ENCODE measurements at places on chromosomes 4 and X.

- no peak for DNase-seq
Observed at GRCh38 chr4:138912704-138913340, 102.8 kb upstream of the NOCT start.

DNA sequence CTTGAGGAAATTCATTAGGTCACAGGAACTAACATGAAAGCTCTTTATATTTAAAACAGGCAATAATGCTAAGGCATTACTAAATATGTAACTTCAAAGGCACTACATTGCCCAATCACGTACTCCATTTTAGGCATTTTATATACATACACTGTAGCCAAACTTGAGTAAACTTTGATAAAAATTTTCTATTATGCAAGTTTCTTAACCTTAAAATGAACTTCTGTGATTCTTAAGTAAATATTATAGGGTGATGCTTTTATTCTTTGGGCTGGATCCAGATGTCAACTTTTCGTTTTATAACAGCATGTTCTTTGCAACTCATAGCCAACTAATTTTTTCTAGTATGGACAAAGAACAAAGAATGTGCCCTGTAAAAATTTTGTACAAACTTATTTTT is 28.3 kb upstream of the MAP9 start:
- no peak for DNase-seq

- peak; percentile 73 for DNase-seq
Observed at GRCh38 chr4:88027611-88028608, 20.5 kb downstream of the PKD2 start.

GRCh38 chr4:79227860-79228259 is 98.0 kb downstream of the NAA11 start:
- DNase-seq: no peak

DNA sequence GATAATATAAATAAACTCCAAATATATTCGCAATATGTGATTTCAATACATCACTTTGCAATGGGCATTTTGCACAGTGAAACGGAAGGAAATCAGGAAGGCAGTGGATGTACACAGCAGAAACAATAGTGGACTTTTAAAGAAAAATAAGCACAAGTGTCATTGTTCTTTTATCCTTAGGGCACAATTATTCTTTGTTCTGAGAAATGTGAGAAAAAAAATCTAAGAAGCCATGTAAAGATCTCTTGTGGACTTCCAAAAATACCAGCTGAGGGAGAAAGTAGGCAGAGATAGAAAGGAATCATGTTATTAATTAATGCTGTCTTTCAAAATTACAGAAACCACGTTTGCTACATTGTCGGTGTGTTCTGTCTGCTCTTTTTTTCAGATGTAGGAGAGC is 17.6 kb upstream of the PRRG1 start:
- no peak for DNase-seq

DNA sequence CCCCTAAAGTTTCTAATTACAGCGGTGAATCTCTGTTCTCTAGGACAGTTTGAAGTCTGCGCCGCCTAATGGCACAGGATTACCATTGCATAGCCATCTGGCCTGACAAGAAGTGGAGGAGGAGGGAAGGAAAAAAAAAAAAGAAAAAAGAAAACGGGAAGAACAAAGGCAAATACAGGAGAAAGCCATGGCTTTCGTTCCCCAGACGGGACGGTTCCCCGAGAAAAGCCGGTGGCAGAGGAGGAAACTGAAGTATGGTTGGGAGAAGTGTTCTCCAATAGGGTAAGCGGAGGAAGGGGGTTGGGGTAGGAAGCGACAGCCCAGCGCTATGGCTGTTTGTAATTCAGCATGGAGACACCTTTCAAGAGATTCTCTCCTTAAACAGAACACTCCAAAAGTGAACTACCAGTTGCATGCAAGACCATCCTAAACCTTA is 80.8 kb downstream of the HMGN5 start:
- DNase-seq: peak; percentile 10

DNA sequence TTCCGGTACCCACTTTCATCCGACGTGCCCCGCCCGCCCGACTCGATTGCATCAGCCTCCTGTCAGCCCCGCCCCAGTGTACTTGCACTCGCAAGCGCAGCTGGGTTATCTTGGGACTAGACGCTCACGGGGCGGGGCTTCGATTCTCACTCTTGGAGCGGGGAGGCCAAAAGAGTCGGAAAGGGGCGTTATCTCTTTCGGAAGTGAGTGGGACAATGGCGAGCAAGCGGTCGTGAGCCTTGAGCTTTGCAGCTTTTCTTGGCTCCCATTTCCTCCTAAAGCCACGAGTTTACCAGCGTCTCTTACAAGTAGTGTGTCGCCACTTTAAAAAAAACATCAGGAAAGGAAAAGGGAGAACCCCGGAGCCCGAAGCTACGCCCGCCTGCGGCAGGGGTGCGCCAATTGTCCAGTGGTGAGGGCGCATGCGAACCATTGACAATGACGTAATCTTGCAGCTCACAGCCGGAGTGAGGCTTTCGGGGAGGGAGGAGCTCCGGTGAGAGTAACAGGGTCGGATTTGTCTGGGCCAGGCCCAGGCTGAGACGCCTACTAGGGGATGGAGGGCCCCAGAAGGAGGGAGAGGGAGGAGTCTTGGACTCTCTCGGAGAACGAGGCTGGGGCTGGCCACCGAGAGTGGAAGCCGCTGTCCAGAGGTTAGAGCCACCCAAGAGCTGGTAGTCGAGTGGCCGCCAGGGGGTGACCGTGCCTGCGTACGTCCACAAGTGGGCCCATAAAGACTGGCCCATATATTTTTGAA is 109.5 kb downstream of the GNL3L start:
- peak; percentile 93 for DNase-seq

DNA sequence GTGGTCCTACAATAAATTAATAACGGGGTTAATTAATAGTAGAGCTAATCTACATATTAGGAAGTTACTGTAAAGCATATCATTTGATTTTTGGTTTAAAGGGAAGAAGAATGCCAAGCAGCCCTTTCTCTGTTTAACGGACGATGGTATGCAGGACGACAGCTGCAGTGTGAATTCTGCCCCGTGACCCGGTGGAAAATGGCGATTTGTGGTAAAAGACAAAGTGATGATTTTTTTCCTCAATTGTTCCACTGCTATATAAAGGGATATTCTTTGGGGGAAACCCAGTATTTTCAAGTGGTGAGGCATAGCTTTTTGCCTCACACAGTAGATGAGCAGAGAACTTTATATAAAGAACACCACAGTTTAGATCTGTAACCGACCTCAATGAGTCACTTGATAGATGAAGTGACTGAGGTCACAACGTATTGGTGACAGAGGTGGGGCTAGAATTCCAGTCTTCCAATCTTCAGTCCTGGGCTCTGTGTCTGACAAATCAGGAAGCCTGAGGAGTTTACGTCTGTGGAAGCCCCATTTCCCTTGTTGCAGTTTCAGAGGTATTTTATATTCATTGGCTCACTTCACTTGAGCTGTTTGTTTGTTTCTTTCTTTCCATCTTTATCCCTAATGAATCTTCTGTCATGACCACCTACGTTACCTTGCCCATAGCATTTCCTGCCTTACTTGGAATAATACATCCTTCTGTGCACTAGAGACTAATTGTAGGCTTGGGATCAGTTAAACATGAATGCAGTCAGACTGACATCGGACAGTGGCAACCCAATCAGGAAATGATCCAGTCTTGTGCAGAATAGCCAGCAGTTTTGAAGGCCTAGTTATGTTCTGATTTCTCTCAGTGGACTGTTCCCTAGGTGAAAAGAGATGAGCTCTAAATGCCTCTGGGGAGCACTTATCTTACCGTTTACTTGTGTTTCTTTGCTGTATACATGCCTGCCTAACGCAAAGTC is 30.1 kb downstream of the ZRSR2 start:
- no peak for DNase-seq

DNA sequence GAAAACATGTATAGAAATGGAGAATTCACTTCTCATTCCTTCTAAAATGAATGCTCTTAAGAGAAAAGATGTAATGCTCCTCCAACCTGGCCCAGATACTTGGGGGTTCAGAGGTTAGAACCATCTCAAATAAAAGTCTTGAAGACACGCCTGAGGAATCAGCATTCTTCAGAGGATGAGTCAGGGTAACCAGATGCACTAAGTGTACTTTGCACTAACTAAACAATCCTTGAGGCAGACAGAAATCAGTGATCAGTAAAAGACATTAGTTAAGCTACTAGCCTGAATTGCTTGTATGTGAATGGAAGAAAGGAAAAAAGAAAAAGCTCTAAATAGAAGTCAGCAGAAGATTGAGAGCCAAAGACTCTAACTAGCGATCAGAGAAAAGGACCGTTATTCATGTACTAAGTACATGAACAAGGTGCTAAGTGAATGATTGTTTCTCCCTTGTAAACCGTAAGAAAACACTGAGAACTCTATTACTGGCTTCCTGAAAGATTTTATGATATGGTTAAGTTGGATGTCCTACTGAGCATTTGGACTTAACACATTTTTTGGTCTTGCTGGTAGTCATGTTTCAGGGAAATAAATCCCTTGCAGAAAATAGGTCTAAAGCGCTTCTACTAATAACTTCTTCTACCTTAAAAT is 738.3 kb downstream of the STPG2 start:
- no peak for DNase-seq

DNA sequence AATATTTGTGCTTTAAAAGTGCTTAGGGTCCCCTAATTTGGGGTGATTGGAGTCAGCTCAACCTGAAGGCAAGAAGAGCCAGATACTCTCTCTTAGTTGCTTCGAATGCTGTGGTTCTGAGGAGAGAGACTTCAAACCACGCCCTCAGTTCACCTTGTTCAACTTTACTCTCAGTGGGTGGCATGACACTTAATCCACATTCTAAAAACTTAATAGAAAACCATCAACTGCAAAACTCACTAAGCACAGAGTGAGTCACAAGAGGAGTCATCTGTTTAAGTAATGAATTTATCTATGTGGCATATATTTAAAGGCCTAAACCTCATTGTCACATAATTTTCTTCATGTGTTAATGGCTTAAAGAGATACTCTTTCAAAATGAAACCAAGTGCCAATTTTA is 99.5 kb upstream of the SLC4A4 start:
- DNase-seq: no peak

DNA sequence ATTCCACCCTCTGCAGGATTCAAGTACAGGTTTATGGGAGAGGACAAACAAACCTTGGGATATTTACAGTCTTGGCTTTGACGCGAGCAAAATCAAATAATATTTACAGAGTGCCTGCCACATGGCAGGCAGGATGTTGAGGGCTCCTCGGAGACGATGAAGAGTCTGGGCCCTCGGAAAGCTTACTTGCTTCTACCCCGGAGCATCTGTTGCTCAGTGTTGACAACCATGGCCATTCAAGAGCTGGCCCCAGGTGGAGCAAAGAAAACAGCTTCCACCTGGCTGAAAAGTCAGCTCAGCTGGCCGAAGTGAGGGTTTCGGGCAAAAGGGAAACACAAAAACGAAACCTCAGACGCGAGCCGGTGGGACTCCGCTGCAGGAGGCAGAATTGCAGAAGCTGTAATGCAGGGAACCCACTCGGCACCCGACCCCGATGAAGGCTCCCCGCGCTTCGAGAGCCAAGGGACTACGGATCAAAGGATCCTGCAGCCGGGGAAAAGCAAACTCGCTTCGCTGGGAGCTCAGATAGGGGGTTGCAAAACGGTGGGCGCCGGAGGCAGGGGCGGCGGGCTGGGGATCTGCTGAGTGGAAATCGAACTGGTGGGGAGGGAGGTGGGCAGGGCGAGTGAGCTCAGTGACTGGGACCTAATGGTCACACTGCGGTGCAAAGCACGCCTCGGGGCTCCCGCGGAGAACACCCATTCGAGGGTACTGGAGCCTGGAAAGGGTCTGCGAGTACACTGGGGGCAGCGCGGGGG is 805 bp downstream of the ATP8A1 start:
- DNase-seq: no peak

DNA sequence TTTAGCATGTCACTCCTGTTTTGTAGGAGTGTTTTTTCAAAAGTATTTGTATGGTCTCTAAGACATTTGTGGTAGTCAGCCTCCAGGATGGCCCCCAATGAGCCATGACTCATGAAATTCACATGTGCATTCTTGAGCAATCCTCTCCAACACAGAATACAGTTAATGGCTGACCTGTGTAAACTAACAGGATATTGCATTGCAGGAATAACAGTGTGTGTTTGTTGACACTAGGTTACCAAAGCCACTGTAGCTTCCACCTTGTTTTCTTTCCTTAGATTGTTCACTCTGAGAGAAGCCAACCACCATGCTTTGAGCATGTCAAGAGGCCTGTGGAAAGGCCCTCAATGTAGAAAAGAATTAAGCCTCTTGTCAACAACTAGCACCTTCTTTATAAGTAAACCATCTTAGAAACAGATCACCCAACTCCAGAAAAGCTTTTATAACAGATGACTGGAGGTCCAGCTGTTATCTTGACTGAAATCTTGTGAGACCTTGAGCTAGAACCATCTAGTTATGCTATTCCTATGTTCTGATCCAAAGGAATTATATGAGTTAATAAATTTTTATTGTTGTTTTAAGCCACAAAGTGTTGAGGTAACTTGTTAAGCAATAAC is 28.5 kb downstream of the TBCK start:
- DNase-seq: peak; percentile 58

GRCh38 chr4:151325949-151326246 is 493 bp upstream of the SH3D19 start:
- DNase-seq: no peak

DNA sequence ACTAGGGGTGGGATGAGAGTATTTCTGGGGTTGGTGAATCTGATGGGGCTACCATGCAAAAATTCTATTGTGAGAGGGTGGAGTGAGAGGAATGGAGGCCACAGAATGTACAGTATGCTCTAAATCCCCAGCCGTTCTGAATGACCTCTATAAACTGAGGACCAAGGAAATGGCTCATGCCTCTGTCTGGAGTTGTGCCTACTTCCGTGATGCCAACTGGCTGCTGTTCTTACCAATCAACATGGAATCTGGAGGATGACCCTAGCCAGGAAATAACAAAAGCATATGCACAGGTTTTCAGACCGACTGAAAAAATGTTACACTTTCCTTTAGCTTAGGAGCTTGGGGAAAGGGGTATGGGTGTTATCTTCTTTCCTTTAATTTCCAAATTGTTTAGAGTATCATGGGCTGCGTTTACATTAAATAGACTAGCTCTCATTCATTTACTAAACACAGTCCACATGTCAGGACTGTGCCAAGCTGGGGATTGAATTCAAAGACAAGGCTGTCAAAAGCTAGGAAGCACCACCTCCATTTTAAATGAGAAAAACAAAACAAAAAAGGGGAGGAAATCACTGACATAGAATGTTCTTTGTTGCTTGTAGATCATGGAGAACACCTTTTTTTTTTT is 20.2 kb upstream of the CCKAR start:
- DNase-seq: no peak

DNA sequence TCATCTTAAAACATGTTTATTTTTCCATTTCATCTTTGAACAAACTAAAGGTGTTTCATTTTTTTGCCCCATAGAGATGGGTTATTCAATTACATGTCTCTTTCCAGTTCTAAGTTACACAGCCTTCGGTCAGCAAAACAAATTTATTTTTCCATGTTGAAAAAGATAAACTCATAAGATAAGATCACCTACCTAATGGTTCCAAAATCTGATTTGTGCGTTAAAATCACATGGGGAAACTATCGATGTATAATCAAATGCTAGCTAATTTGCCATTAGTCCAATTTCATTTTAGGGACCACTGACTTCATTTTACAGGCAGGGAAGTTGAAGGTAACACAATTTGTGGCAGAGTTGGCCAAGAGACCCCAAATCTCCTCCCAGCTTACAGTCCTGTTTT is 67.2 kb upstream of the ACSL1 start:
- no peak for DNase-seq

GRCh38 chrX:130786030-130786429 is 117.0 kb downstream of the ENOX2 start:
- DNase-seq: no peak

All from GM04504 (cell line).